ENCODE measurements at places on chromosomes 7 and 10.

DNA sequence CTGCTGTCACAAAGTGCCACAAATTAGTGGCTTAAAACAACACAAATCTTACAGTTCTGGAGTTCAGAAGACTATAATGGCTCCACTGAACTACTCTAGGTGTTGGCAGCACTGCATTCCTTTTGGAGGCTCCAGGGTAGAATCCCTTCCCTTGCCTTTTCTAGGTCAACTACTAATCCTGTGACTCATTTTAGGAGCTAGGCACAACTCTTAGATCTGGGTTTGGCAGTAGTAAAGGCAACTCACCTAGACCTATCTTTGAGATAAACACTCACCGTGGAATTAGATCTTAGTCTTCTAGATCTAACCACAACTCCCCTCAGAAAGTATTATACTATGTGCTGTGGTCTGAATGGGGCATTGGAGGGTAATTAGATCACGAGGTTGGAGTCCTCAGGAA is 60.4 kb downstream of the ANKIB1 start:
- DNase-seq: no peak

- DNase-seq: no peak
These were observed 8.4 kb upstream of the LRRC61 start for GRCh38 chr7:150314639-150315239.

- DNase-seq: no peak
These were observed 664 bp upstream of the HPS6 start for GRCh38 chr10:102064503-102064867.

- DNase-seq: no peak
These were observed 29.8 kb downstream of the NPS start for GRCh38 chr10:127578961-127579305.

All from substantia nigra (tissue), 51 donors.